ENCODE measurements at places on chromosomes 6 and 20. TPM values are rescaled to one million over a fixed set of nuclear protein-coding genes. Genes with fewer than 3 reads are reported as not detected.

- DNase-seq, result no peak
These were observed 43.6 kb upstream of the SLC32A1 start for GRCh38 chr20:38680500-38681306.

- DNase-seq, result no peak
These were observed 148.4 kb upstream of the RIMS1 start for GRCh38 chr6:71737953-71738352.

- DNase-seq, result no peak
These were observed 385.3 kb upstream of the SULF2 start for GRCh38 chr20:48170625-48171024.

- no peak for DNase-seq
These were observed 179.6 kb upstream of the SPTLC3 start for GRCh38 chr20:12829170-12829569.

The NMBR gene
- not detected for total RNA-seq

DNA sequence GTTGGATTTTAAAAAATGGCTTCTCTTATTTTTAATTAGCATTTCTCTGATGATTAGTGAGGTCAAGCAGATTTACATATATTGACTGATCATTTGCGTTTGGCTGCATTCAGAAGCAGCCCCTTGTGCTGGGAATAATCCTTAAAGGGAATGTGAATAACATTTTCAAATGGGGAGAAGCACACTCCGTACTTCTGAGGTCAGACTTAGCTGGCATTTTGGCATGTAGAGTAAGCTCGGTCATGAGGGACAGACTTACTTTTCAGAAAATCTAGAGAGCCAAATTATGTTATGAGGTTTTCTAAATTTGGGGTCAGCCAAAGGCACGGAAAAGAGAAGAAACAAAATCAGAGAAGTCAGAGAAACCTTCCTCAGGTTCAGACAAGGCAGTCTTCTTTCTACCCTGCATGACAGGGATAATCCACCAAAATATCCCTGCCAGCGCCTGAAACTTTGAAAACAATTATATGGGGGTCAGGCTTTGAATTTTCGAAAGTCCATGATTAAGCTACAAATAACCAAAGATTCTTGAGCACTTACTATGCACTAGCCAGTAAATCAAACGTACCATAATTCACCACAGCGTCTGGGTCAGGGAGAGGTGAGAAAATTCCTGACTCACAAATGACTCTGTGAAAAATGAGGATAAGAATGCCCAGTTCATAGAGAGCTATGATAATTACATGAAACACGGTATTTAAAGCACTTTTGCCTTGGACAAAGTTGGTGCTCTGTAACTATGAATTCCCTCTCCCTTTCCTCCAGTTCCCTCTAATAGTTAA, 44.9 kb downstream of the ADAT2 start:
- no peak for DNase-seq

- DNase-seq, result no peak
These were observed 154.9 kb upstream of the MLN start for GRCh38 chr6:33958526-33959328.

DNA sequence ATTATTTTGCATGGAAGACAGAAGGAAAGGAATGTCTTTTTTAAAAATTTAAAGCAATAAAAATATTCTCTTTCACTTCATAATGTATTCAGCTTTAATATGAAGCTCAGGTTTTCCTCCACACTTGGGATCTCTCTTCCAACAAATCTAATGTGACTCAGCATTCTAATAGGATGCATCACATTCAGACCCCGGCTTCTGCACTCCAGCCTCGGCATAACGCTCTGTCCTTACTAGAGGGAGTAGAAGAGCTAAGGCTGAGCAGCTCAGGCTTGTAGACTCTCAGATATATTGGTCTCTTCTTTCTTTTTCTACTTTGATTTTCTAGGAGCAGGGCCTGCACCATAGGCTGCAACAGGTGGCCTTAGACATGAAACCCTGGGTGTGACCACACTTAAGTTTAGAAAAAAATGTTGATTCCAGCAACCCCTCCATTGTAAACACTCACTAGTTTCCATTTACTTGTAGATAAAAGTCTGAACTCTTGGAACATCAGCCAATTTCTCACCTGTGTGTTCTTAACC, 161.7 kb downstream of the PAK5 start:
- DNase-seq, result no peak

The CLPSL1 gene
- total RNA-seq, result not detected

DNA sequence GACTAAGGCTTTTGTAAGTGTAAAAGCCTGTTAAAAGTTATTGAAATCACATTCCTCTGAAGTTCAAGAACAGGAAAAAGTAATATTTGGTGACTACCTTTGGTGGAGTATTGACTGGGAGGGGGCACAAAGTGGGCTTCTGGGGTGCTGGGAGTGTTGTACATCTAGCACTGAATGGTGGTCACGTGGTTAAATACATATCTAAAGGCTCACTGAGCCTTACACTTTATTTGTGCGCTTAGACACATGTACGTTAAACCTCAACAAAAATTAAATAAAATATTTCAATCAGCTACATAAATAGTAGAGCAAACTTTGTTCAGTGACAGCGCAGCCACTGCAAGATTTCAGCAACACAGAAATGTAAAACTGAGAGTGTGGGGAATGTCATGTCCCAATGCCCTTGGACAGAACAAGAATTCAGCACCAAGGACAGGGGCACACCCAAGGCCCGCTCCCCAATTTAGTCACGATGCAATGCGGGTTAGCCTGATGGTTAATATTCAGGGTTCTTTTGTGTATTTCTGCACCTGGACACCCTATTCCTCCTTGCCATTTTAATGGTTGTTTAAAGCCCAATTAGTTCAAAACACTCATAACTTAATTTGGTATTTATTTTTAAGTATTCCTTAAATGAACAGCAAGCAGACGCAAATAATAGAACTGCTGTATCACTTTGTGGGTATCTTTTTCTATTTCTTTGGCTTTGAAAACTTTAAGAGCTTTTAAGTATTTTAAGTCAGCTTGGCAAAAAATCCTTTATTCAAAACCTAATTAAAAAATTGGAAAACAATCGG, 37.4 kb downstream of the ANGPT4 start:
- DNase-seq, result no peak

Data from esophagus squamous epithelium (tissue), 5 donors.